ENCODE measurements at places on chromosomes 4 and X.

- DNase-seq, result no peak
Measured at GRCh38 chr4:111268769-111269414, 646.0 kb upstream of the PITX2 start.

GRCh38 chrX:33205321-33205720 is 6.0 kb downstream of the DMD start:
- no peak for DNase-seq

DNA sequence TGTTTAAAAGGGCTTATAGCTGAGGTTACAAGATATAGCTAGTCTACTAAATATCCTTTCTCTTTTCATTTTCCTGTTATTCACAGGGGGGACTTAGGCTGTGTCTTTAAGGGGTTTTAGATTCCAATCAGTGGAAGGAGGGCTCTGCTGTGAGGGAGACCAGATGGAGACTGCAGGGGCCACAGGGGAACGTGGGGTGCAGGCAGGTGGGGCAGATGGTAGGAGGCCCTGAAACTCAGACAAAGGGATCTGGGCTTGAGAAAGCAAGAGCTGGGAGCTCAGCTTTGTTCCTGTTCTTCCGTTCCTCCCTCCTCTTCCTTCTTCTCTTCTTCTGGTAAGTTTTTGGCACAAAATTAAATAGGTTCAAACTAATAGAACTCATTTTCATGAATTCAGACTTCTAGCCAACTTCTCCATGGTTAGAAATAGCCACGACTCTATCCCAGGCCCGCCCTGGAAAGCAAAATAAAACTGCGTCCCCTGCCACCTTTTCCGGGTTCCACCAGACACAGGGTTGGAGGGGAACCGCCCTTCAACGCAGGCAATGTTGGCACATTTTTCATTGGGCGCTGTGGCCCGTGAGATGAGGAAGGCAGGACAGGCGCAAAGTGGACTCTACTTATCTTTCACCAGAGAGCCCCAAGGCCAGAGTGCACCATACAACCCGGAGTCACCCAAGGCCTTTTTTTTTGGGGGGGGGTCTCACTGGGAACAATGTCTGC is 3.5 kb upstream of the TMSB4X start:
- DNase-seq, result no peak

DNA sequence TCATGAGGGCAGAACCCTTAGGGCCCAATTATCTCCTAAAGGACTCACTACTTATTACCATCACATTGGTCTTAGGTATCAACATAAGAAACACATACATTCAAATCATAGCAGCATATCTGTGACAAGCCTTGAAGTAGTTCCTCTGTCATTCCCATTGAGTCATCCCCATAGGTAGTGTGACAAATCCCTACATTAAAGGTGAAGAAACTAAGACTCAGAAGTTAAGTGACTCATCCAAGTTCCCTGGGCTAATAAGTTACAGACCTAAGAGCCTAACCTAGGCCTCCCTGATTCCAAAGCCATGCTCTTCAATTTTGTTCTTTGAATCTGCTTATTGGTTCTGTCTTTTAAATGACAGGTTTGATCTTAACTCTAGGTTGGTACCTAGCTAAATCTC is 58.2 kb downstream of the CD38 start:
- DNase-seq, result no peak

- DNase-seq, result no peak
Measured at GRCh38 chr4:99507349-99507748, 3.5 kb upstream of the C4orf17 start.

DNA sequence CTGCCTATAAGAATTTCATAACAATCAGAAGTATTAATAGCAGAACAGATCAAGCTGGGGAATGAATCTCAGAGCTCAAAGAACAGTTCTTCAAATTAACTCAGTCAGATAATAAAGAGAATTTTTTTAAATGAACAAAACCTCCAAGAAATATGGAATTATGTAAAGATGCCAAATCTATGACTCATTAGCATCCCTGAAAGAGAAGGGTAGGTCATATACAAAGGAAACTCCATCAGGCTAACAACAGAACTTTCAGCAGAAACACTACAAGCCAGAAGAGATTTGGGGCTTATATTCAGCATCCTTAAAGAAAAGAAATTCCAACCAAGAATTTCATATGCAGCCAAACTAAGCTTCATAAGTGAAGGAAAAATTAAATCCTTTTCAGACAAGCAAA is 28.6 kb downstream of the CBR4 start:
- DNase-seq, result no peak

GRCh38 chr4:155946486-155946885 is 7.2 kb downstream of the CTSO start:
- no peak for DNase-seq

GRCh38 chrX:122091571-122091970 is 1044.2 kb downstream of the GLUD2 start:
- DNase-seq, result no peak

- no peak for DNase-seq
Measured at GRCh38 chr4:3699678-3700077, 66.5 kb upstream of the ADRA2C start.

DNA sequence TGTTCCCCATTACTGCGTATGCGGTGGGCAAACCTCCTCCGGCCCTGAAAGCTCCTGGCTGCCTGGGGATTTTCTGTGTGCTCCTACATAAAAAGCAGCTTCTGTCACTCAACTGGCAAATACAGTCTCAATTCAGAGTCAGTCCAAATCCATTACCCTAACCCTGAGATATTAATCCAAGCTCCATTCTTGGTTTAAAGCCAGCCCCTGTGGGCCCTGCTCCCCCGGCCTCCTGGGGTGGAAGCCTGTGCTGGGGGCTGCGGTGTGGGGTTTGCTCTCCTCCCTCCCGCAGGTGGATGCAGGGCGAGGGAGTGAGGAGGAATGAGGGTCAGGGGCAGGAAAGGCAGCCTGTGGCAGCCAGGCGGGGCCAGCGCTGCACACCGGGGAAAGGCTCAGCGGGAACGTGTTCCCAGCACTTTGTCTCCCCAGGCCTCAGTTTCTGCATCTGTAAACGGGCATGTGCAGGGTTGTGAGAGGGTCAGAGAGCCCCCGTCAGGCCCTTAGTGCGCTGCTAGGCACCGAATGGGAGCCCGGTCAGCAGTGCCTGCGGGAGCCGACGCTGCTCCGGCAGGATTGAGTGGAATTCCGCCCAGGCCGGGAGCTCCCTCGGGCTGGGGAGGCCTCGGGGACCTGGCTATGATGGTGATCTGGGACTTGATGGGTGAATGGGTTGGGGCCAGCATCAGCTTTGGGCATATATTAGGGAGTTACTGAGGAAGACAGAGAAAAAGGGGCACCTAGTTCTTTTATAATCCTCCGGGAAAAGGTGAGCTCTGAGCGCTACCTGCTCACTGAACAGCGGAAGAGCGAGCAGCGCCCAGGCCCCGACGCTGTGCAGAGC is 6.3 kb upstream of the RGS12 start:
- no peak for DNase-seq

- DNase-seq, result no peak
Measured at GRCh38 chrX:69222103-69223090, 57.1 kb upstream of the PJA1 start.

- DNase-seq, result no peak
Measured at GRCh38 chr4:168751263-168752225, 254.7 kb downstream of the PALLD start.

DNA sequence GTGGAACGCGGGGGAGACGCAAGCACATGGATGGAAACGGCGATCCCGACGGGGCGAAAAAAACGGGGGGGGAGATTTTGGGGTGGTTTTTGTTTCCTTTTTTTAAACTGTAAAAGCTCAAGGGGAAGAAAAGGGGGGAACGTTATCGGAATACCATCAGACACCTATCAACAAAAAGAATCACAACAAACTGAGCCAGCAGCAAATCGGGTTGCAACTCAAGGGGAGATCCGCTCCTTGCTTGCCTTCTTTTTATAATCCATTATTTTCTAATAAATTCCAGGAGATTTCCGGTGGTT is 616 bp downstream of the MAML3 start:
- no peak for DNase-seq

DNA sequence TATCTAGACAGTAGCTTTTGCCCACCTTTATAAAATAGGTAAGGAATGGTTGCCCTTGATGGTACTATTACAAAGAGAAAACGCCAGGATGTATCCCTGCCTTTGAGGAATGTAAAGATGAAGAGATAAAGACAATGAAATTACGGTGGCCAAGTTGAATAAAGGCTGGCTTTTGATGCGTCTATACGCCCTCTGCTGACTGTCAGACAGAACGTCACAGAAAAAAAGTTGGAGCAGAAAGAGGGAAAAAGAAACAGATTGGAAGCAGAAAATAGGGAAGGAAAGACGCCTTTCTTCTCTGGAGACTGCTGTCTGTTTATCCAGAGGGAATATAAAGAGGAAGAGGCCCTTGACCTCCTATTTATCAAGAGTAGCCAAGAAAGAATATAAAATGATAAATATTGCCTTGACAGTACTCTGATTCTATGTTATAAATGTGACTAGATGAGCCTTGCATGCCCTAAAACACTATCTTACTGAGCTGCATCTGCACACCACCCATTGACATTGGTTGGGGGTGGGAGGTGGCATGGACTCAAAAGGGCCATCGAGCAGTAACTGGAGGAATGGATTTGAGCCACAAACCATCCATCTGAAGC is 30.6 kb downstream of the PCDH19 start:
- DNase-seq, result no peak

- no peak for DNase-seq
Measured at GRCh38 chr4:4791299-4792111, 68.0 kb upstream of the MSX1 start.

DNA sequence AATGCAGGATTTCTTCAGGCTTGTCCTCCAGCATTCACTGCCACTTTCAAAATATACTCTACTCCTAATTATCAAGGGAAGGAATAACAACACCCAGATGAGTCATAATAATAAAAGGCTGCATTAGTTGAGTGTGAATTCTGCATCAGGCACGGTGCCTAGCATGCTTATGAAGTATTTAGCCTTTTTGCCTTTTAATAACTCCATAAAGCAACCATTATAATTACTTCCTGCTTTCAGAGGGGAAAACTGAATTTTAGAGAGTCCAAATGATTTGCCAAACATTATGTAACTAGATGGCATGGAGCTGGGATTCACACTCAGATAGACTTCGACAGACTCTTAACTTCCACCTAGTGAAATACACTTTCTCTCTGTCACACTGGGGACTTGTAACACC is 2365.5 kb downstream of the PCDH7 start:
- no peak for DNase-seq

DNA sequence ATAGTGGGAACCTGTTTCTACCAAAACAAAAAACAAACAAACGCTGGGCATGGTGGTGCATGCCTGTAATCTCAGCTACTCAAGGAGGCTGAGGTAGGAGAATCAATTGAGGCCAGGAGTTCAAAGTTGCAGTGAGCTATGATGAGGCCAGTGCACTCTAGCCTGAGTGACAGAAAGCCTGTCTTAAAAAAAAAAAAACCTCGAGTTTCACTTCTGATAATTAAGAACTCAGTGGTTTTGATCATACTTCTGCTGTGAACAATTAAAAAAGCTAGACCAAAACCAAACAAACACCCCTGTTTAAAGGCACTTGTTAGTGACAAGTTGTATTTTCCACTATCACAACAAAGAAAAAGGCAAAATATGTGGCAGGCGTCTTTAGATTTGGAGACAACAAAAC is 15.0 kb upstream of the UBE2D3 start:
- no peak for DNase-seq

- no peak for DNase-seq
Measured at GRCh38 chr4:162131256-162131655, 32.5 kb downstream of the FSTL5 start.

- no peak for DNase-seq
Measured at GRCh38 chr4:82898322-82899243, 2.0 kb upstream of the THAP9 start.

- no peak for DNase-seq
Measured at GRCh38 chr4:1353186-1354055, 6.4 kb downstream of the UVSSA start.
